ENCODE measurements at places on chromosomes 2 and 18.

DNA sequence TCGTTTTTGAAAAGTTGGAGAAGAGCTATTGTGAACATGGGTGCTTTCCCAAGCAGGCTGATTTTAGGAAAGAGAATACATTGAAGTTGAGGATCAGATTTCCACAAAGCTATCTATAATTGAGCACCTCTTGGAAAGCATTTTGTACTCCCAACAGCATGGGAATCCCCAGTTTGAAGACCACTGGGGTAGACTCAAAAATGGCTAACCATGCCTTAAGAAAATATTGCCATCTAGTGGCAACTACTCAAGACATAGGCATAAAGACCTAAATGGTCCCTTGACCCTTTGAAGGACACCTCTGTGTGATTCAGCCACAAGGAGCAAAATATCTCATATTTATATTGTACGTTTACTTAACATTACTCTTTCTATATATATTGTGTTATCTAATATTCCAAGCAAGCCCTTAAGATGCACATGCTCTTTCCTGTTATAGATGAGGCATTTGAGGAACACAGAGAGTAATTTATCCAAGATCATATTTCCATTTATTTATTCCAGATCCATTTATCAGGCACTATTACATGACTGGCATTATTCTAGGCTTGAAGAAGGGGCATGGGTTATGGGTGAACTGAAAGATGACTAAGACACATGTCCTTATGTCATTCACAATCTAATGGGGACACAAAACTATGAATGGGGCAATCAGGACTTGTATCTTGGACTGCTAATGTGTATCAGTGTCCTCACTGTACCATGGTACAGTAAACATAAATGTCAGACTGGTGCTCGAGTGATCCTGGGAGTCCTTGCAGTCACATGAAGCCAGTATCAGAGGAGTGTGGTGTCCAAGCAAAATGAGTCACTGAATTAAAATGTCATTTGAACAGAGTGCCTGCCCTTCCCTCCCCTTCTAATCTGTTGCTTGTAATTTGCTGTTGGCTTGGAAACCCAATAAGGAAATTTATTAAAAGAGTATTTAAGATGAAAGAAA lies 121.0 kb upstream of the XPO1 start:
- peak; percentile 73 for DNase-seq

DNA sequence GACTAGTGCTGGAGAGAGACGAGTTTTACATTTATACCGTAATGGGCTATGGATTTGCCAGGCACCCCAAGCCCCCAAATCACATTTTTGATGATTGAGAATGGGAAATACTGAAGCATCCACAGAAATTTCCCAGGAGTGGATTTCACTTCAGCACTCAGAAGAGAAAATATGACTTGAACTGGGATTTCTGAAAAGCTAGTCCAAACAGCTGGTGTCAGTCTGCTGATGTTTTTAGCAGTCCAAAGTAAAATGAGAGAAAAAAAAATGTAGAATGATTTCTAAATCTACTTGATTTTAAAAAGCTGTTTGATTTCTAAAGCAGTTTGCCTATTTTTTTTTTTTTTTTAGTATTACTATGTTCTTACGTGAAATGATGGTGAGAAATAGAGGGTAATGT lies 105.0 kb downstream of the PLEKHM3 start:
- DNase-seq, result no peak

GRCh38 chr2:41872646-41873045 lies 175.2 kb upstream of the PKDCC start:
- DNase-seq, result no peak

GRCh38 chr2:71892423-71892730 lies 255.3 kb downstream of the CYP26B1 start:
- no peak for DNase-seq

DNA sequence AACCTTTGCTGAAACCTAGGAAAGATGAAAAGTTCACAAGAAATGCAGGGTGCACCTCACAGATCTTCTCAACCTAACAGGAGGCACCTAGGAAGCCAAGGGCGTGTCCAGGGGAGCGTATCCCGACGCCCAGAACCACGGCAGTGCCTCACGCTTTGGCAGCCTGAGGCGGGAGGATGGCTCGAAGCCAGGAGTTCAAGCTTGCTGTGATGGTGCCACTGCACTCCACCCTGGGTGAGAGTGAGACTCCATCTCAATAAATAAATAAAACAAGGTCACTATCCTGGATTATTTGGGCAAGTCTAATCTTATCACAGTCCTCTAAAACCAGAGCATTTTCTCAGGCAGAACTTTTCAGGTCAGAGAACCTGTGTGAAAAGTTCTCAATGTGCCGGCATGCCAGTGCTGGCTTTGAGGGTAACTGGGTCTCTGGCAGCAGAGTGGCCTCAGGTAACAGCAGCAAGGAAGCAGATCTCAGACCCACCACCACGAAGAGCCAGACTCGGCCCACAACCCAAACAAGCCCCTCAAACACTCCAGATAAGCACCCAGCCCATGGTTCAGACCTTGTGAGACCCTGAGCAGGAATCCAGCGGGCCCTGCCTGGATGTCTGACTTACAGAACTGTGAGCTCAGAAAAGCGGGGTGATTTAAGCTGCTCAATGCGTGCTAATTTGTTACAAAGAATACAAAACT lies 11.7 kb downstream of the HSBP1L1 start:
- no peak for DNase-seq

DNA sequence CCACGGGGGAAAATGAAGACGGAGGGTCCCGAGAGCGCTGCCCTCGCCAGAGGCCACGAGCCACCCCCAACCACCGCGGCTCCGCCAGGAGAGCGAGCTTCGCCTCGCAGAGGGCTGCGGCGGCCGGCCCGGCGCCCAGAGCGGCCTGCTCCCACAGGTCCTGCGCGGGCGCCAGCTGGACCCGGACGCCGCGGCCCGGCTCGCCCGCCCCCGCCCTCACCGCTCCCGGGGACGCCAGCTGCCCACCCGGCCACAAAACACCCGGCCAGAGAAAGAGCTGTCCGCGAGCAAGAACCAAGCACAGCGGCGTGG lies 709 bp downstream of the PTPN2 start:
- DNase-seq, result no peak

GRCh38 chr2:23042216-23042906 lies 342.6 kb upstream of the KLHL29 start:
- no peak for DNase-seq

- no peak for DNase-seq
Observed at GRCh38 chr18:59505356-59505755, 146.3 kb upstream of the LMAN1 start.

GRCh38 chr2:239824046-239824694 lies 201.0 kb downstream of the NDUFA10 start:
- peak; percentile 93 for DNase-seq

DNA sequence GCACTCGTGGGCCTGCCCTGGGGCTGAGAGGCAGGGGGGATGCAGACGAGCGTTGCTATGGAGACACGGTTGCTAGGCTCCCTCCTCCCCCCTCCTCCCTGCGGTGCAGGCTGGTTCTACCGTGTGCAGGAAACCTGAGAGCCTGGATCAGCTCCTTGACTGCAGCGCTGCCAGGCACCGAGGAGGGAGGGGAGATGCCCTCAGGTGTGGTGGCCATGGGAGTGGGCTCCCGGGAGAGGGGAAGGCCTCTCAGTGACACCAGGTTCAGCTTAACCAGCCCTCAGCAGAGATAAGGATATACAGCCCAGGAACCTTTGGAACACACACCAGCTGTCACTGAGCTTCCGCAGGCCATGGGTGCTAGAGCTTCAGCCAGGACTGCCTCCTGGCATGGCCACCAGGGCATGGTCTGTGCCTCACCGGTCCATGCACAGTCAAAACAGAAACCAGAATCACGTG lies 124.4 kb upstream of the PXDN start:
- DNase-seq, result no peak
